ENCODE measurements at places on chromosomes 2 and 18.
A peak's percentile ranks its signal among the peaks of the same experiment; 100 is the strongest.

- H3K27me3 ChIP-seq: no peaks in the 10 kb centered on the region
- no peaks in the 10 kb centered on the region for H3K36me3 ChIP-seq
- DNase-seq: no peak
- no peak overlapping the region for H3K27ac ChIP-seq
Measured at GRCh38 chr18:29147944-29148343, 971.0 kb upstream of the CDH2 start.

DNA sequence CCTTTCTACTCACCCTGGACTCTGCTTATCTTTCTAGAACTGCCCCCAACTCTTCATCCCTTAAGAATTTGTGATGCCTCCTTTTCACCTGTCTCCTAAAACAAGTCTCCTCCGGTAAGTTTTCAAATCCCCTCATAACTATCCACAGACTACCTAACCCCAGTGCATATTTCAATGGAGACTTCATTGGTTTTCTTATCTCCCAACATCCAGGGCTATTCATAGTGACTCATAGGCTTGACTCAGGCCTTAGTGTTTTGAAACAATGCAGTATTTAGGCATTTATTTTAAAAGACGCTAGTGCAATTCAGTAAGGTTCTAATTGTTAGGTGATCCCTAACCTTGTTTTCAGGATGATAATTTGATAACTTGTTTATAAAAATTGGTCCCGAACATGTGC lies 399.2 kb downstream of the CPS1 start:
- H3K36me3 ChIP-seq: no peaks in the 10 kb centered on the region
- H3K4me3 ChIP-seq: no peak overlapping the region
- no peak for DNase-seq
- H3K27me3 ChIP-seq: no peaks in the 10 kb centered on the region
- H3K27ac ChIP-seq: no peak overlapping the region
- no peaks in the 10 kb centered on the region for H3K4me1 ChIP-seq

GRCh38 chr18:74604774-74605173 lies 7.1 kb downstream of the ZNF407 start:
- no peak overlapping the region for H3K4me3 ChIP-seq
- no peak for DNase-seq
- peaks cover 50% of the 10 kb centered on the region for H3K4me1 ChIP-seq
- H3K36me3 ChIP-seq: peaks cover 5% of the 10 kb centered on the region
- H3K27me3 ChIP-seq: no peaks in the 10 kb centered on the region

DNA sequence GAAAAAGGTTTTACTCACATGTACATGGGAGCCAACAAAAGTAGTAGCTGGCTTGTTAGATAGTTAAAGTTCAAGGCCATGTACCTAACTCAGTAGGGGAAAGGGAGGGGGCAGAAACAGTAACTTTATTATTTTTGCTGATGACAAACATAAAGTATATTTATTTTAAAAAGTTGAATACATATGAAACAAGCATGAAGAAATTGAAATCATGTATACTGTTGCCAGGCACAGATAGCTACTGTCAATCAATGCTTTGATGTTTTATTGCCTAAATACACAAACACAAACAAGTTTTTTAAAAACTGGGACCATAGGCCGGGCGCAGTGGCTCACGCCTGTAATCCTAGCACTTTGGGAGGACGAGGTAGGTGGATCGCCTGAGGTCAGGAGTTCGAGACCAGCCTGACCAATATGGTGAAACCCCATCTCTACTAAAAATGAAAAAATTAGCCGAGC lies 7.6 kb upstream of the PSD4 start:
- H3K27ac ChIP-seq: peak overlapping the region; percentile 68
- H3K27me3 ChIP-seq: no peaks in the 10 kb centered on the region
- DNase-seq: no peak
- peaks cover 58% of the 10 kb centered on the region for H3K4me1 ChIP-seq
- no peak overlapping the region for H3K4me3 ChIP-seq

GRCh38 chr2:101892377-101892776 lies 99.4 kb upstream of the IL1R2 start:
- H3K36me3 ChIP-seq: peaks cover 53% of the 10 kb centered on the region
- no peak overlapping the region for H3K27ac ChIP-seq
- H3K4me1 ChIP-seq: no peaks in the 10 kb centered on the region
- no peak overlapping the region for H3K4me3 ChIP-seq

DNA sequence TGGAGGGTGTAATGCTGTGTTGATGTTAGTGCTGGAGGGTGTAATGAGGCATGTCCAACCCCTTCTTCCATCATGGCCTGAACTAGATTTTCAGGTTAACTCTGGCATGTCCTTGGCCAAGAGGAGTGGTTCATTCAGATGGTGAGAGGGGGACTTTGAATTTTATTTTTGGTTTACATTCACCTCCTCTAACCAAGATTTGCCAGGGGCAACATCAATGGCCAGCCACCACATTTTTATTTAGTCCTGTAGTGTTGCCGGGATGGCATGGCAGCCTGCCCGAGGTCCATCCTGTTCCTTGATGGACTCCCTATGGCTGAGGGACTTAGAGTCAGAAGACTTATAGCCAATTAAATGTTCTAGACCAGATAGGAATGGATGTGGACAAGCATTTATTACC lies 484.6 kb upstream of the HS6ST1 start:
- no peak overlapping the region for H3K27ac ChIP-seq
- H3K36me3 ChIP-seq: no peaks in the 10 kb centered on the region
- H3K4me1 ChIP-seq: no peaks in the 10 kb centered on the region
- no peak for DNase-seq
- no peak overlapping the region for H3K4me3 ChIP-seq
- peaks cover 22% of the 10 kb centered on the region for H3K27me3 ChIP-seq

DNA sequence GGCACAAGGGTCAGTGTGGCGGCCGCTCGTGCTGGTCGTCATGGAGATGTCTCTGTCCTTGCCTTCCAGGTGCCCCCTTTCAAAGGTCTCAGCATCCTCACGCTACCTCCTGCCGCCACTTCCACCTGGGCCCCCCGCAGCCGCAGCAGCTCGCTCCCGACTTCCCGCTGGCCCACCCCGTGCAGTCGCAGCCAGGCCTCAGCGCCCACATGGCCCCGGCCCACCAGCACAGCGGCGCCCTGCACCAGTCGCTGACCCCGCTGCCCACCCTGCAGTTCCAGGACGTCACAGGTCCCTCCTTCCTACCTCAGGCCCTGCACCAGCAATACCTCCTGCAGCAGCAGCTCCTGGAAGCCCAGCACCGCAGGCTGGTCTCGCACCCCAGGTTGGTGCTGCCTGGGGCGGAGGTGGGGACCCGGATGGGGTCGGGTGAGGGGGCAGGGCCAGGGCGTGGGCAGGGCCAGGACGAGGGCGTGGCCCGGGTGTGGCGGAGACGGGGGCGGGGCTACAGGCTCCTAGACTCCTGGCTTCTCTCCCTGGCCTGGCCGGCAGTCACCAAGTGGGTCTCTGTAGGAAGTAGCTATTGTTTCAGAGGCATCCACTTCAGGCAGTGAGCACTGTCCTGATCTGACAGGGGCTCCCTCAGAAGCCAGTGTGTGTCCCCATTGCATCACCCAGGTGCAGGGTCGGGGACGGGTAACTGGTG lies 223.7 kb downstream of the LOXHD1 start:
- no peak overlapping the region for H3K27ac ChIP-seq
- DNase-seq: no peak
- H3K4me3 ChIP-seq: no peak overlapping the region

DNA sequence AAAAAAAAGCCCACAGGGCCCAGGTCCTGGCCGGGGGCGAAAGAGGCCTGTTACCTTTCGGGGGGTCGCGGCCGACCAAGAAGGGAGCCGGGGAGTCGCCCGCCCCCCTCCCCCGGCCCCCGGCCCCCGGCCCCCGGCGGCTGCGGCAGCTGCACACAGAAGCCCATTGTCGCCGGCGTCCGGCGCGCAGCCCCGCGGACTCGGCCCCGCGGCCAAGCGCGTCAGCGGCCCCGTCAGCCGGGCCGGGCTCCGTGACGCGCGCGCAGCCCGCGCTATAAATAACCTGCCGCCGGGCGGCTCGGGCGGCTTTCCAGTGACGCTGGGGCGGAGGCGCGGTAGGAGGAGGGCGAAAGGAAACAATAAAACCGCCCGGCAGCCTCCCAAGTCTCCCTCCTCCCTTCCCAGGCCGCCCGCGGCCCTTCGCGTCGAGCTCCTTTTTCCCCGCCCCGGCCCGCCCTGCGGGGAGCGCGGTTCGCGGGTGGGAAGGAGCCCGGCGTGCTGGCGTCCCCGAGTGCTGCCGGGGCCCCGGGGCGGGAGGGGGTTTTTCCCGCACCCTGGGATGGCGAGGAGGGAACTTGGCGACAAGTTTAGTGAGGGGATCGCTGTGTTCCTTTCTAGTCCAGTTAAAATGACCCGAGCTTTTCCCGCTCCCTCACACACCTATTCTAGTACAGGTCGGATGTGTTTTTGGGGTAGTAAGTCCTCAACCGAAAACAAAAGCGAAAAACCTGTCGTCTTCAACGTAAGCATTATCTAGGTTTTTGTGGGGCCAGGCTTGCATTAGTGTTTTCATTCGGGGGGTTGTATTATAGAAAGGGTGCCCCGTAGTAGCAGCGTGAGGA lies 10.0 kb upstream of the NR4A2 start:
- peaks cover 16% of the 10 kb centered on the region for H3K36me3 ChIP-seq
- peak; percentile 90 for DNase-seq
- H3K4me3 ChIP-seq: peak overlapping the region; percentile 93

- H3K4me3 ChIP-seq: no peak overlapping the region
- DNase-seq: no peak
- no peaks in the 10 kb centered on the region for H3K4me1 ChIP-seq
- H3K36me3 ChIP-seq: no peaks in the 10 kb centered on the region
- no peak overlapping the region for H3K27ac ChIP-seq
- no peaks in the 10 kb centered on the region for H3K27me3 ChIP-seq
Measured at GRCh38 chr2:183536714-183537113, 412.5 kb downstream of the NUP35 start.

GRCh38 chr2:159960414-159960813 lies 102.0 kb downstream of the PLA2R1 start:
- no peaks in the 10 kb centered on the region for H3K4me1 ChIP-seq
- no peaks in the 10 kb centered on the region for H3K36me3 ChIP-seq
- H3K27ac ChIP-seq: no peak overlapping the region
- no peak overlapping the region for H3K4me3 ChIP-seq
- no peak for DNase-seq

DNA sequence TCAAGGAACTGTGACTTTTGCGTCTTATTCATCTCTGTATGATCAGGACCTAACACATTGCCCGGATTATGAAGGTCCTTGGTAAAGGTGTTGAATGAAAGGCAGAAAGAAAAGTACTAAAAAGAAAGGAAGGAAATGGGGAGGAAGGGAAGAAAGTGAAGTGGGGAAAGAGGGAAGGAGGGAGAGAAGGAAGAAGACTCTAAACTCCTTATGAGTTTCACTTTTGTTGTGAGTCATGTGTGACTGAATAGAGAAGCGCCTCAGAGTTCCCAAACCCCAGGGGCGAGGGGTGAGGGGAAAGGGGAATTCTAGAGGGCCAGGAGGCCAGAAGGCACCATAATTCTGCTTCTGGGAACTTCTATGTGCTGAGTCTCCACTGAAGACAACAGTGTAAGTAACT lies 30.9 kb upstream of the OSBPL6 start:
- no peak overlapping the region for H3K27ac ChIP-seq
- no peak overlapping the region for H3K4me3 ChIP-seq
- H3K27me3 ChIP-seq: peaks cover 39% of the 10 kb centered on the region
- H3K4me1 ChIP-seq: no peaks in the 10 kb centered on the region
- DNase-seq: no peak
- no peaks in the 10 kb centered on the region for H3K36me3 ChIP-seq

DNA sequence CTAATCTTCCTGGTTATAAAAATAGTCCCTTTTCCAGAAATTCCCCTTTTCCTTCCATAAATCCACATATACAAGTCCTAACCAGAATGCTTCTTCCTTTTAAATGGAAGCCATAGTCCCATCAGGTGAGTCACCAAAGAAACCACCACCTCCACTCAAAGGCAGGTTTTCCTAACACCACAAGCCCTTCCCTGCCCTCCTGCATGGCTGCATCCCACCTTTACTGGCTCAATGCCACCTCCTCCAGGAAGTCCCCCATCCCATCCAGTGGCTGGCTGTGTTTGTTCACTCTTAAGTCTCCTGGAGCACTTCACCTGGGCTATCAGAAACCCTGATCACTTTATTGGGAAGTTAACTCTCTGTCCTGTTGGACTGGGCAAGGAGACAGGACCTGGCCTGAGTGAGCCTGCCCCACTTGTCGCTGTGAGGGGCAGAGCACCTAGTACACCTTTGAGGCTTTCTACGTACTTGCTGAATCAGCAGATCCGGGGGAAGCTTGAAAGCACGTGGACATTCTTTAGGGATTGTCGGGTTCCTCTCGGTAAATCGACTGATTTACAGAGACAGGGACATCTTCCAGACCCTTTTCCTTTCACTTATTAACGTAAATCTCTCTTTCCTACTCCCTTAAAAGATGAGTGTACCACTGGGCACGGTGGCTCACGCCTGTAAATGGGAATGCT lies 71.0 kb downstream of the NGEF start:
- no peak overlapping the region for H3K27ac ChIP-seq
- H3K4me3 ChIP-seq: no peak overlapping the region
- H3K36me3 ChIP-seq: peaks cover 1% of the 10 kb centered on the region
- peaks cover 12% of the 10 kb centered on the region for H3K27me3 ChIP-seq

GRCh38 chr2:121018136-121019061 lies 266.6 kb downstream of the TFCP2L1 start:
- peaks cover 32% of the 10 kb centered on the region for H3K27me3 ChIP-seq
- DNase-seq: no peak
- H3K27ac ChIP-seq: no peak overlapping the region

GRCh38 chr18:1267021-1267420 lies 362.4 kb downstream of the ADCYAP1 start:
- no peak overlapping the region for H3K4me3 ChIP-seq
- no peaks in the 10 kb centered on the region for H3K27me3 ChIP-seq
- no peaks in the 10 kb centered on the region for H3K36me3 ChIP-seq
- DNase-seq: no peak
- no peak overlapping the region for H3K27ac ChIP-seq

DNA sequence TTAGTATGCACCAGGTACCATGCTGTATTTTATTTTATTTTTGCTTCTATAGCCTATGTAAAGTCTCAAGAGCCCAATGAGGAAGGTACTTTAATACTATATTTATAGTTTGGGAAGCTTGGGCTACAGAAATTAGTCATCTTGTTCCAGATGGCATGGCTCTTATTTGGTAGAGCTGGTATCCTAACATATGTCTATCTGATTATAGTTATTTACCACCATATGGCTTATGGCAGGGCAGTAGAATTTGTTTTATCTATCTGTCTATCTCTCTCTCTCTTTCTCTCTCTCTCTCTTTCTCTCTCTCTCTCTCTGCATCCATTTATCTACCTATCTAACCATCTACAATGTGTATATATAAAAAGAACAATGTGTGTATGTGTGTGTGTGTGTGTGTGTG lies 1293.7 kb upstream of the SLC39A10 start:
- DNase-seq: no peak
- no peak overlapping the region for H3K4me3 ChIP-seq
- H3K27ac ChIP-seq: no peak overlapping the region
- peaks cover 2% of the 10 kb centered on the region for H3K36me3 ChIP-seq

DNA sequence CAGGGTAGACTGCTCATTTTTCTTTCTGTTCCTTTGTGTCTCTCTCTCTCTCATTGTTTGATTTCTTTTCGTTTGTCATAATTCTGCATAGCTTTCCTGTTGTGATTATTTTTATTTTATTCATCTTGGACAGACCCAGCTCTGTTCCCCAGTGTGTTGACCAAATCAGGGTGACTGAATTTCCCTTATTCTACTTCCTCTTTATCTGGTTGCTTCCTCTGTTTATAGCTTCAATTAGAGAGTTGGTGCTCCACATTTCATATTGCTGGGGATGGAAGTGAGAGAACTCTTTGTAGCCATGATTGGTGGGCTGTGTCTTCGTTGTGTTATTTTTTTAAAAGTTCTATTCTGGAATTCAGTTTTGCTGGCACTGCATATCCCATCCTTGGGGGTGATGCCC lies 19.1 kb downstream of the PROKR1 start:
- no peak overlapping the region for H3K27ac ChIP-seq
- no peaks in the 10 kb centered on the region for H3K36me3 ChIP-seq
- H3K4me1 ChIP-seq: no peaks in the 10 kb centered on the region
- DNase-seq: no peak
- H3K4me3 ChIP-seq: no peak overlapping the region
